ENCODE measurements at places on chromosomes 2 and 18.

DNA sequence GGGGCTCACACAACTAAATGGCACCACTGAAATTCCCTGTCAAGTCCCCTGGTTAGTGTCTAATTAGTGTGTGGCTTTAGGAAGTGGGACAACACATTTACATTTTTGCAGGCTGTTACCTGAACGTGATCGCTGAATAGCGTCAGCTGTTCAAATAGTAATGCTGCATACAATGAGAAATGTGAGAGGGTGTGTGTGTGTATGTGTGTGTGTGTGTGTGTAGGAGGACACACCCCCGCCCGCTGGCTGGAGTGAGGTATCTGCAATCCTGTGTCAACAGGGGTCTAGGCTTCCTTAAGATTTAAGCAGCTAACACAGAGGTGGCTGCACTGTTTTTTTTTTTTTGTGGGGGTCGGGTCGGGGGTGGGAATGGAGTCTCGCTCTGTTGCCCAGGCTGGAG lies 4.8 kb upstream of the LYPD6B start:
- no peak for DNase-seq

DNA sequence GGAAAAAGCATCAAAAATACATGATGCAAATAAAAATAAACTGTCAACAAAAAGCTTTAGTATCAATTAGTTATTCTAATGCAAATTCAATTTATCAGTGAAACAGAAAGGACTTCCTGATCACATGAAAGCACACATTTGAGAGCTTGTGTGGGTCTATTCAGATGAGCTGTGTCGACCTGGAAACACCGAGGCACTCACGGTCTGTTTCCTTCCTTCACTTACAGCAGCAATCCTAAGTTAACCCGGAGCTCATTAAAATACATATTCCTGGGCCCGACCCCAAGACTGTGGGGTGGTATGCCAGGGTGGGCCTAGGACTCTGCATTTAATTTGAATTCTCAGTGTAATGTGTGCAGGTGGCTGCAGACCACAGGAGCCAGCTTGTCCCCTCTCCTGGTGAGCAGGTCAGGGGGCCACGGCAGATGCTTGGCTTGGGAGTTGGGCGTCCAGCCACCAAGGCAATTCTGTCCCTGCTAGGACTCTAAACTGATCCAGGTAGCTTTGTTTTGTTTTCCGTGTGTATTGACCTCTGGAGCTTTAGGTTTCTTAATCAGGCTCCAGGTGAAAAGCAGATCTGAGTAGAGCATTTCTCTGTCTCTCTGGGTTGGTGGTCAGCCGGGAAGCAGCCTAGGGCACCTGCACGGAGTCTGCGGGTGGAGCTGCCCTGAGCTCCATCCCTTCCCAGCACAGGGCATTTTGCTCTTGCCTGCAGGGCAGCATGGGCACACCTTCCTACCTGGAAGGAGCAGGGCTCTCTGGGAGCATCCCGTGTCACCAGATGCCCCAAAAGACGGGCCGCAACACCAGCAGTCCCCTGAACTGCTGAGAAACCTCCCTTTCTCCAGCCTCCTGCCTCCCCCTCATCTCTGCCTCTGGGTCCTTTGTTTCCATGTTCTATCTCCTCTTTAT lies 9.0 kb downstream of the MBP start:
- DNase-seq = no peak

DNA sequence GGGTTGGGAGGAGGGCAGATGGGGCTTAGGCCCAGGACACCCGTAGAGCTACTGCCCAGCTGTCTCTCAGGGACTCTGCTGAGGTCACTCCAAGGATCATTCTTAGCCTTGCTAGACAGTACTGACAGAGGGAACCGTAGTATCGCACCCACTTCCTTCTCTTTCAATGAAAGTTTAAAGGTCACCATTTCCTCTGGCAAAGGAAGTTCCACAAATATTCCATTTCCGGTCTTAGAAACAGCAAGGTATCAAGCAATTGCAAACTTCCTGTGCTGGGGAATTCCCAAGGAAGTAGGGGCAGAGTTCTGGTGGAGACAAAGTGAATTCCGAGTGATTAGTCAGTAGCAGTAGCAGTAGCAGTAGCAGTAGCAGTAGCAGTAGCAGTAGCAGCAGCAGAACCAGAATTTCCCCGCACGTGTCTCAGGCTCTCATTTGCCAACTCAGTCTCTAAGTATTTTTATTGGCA lies 24.7 kb downstream of the IL1B start:
- DNase-seq = no peak

DNA sequence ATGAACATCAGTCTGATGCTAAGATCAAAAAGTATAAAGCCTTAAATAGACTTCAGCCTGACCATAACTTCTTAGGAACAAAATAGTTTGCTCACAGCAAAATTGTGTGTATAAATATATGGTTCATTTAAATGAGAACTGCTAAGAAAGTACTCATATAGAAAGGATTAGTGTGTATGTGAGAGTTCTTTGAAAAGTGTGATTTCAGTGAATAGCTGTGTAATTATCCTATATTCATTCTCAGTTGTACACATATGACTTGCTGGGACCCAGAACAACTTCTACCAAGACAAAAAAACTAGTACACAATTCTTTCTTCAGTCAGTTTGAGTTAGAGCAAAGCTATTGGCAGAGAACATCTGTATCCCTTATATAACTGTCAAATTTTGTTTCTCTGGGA lies 7.2 kb downstream of the BBS5 start:
- no peak for DNase-seq

- no peak for DNase-seq
Measured at GRCh38 chr2:189579585-189580186, 900 bp downstream of the SLC40A1 start.

DNA sequence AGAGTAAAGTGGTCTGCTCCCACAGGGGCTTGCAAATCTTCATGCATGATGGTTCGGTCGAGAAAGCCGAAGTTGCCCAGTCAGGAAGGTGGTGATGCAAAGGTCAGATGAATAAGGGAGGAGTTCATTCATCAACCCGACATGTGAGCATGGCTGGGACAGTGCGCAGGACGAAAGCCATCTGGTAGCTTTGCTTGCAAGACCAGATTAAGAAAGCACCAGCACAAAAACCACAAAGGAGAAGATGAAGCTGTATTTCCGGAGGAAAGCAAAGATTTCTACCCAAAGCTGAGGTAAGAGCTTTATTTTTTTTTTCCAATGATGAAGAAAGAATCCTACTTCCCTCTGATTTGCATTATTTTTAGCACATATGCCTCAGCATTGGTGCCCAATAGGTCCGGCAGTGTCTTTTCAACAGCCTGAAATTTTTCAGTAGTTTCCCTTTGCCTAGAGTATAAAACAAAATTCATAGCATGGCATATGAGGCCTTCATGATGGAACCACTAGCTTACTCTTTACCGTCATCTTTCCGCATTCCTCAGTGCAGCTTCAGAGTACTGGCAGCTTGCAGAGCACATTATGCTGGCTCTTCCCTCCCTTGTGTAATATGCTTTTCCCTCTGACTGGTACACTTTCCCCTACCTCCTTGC lies 112.0 kb upstream of the THOC1 start:
- DNase-seq = no peak

DNA sequence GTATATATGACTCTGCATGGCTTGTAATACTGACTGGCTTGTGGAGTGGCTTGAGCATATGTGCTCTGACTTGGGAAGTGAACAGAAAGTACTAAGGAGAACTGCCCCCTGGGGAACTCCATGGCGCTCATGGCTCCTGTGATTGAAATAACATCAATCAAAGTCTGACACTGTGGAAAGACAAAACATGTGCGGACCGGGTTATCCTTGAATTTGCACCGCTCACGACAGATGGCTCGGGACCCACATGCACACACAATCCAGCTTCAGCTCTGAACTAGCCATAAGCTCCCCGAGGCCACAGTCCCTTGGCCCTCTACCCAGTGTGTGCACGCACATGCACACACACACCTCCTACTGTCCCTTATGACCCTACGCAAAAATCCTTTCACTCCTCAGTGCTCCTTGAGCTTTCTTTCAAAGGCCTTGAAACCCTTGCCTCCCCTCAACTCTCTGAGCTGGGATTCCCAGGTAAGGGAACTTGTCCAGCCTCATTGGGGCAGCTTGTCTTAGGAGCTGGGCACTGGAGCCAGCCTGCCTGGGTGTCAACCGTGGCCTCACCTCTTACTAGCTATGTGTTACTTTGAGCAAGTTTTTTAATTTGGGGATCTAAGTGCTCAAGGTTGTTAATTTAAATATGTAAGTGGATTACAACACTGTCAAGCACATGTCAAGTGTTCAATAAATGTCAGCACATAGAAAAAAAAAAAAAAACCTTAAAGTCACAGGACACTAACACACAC lies 43.6 kb downstream of the MRPS5 start:
- no peak for DNase-seq

- DNase-seq = no peak
Measured at GRCh38 chr2:15747603-15748471, 156.2 kb downstream of the DDX1 start.

DNA sequence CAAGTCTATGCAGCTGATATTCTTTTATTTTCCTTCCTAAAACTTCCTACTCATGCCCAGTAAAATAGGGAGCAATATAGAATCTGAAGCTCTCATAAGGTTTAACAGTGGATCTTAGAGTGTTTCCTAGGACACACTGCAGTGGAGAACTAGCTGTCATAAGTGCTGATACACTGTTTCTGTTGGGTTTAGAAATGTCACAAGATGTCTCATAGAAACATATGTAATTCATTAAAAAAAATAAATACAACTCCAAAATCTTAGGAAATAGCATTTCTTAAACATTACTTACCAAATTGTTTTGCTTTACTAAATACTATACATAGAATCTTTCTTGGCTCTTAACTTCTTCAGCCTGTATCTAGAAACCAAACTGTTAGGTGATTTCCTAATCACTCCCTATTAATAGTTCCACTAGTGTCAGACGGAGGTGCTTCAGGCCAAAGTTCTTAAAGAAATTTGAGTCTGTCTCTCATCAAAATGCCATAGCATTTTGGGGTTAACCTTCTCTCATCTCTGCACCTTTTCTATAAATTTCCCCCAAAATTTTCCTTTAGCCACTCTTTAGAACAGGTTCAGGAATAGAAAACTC lies 93.7 kb downstream of the CERKL start:
- no peak for DNase-seq

DNA sequence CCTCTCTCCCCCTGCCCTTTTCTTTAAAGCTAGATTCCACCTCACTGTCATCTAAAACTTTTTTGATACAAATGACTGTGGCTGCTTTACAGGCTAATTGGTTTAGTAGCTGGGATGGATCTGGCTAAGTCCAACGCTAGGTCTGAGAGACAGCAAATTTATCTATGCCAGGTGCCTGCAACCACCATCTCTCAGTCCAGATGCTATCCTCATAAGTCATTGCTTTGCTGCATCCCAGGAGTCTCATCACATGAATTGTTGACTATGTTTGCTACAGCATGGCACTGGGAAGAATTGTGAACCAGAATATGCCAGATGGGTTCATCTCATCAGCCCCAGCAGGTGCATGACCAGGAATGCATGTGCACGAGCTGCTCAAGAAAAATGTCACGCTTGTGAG lies 100.0 kb upstream of the PID1 start:
- DNase-seq = no peak

- DNase-seq = no peak
Measured at GRCh38 chr2:169397697-169398096, 35.4 kb upstream of the LRP2 start.

- DNase-seq = no peak
Measured at GRCh38 chr2:236240228-236240990, 23.8 kb downstream of the ASB18 start.

DNA sequence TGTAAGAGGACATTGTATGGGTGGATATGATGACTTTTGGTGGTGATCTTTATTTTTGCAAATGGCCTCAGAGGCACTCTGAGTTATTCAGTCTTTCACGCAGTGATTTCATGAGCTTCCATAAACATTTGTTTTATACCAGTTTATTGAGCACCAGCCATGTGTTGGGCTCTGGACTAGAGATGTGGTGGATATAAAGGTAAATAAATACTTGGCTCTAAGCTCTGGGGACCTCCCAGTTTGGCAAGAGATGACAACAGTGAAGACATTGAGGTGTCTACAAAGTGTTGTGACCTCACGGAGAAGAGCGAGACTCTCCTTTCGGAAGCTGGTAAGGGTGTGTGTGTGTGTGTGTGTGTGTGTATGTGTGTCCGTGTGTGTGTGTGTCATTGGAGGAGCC lies 146.4 kb downstream of the TANC1 start:
- DNase-seq = no peak

- DNase-seq = peak; percentile 8
Measured at GRCh38 chr2:70767699-70768589, at the start of gene ADD2. ADD2 (minus strand) TSS chr2:70768200; CDS start chr2:70706408, 61,792 bp downstream.

DNA sequence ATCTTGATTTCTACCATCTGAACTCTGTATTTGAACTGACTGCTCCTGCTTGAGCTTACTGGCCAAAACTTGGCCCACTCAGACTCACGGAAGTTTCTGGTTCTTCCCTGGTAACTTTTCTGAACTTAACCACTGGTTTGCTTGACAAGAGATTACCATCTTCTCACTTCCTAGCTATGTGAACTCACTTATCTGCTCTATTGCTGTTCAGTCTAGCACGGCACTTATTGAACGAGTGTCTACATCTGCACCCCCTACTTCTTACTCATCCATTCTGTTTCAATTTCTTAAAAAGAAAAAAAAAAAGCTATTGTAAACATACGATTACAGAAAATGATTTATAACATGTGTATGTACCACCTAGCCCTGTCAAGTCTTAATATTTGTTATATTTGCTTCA lies 9.0 kb downstream of the CKAP2L start:
- no peak for DNase-seq

DNA sequence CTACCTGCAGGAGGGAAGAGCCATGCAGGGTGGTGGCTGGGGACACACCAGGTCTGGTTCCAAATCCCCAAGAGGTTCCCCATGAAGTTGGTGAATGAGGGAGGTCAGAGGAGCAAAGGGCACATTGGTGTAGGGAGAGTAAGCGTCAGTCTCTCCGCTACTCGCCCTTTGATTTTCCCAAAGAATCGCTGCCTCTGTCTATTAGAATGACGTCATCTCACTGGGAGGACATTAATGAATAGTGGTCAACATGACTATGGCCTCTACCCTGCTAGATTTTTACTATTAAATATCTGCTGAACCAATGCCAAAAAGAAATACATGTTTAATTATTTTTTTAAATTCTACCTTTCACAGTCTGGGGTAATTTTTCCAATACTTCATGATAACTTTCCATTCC lies 109.6 kb upstream of the SNTG2 start:
- no peak for DNase-seq

GRCh38 chr2:112166806-112167499 lies 28.8 kb downstream of the FBLN7 start:
- DNase-seq = no peak

DNA sequence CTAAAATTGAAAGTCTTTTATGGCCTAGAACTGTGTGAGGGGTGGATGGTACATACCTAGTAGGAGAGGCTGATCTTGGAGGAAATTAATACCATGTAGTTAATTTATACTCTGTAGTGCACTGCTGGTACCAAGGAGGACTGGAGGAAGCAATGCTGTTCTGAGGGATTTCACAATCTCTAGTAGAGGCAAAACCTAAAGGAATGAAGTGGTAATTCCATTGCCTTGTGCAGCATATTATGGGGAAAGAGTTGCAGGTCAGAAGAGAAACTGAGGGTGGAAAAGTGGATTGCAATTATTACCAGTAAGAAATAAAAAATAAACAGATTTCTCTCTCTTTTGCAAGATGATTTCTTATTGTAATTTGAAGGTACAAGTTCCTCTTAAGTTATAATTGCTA lies 2.2 kb downstream of the ABI2 start:
- DNase-seq = no peak

Measured in CD8-positive, alpha-beta T cell (primary cell).